ENCODE measurements at places on chromosomes 6 and 20.
A peak's percentile ranks its signal among the peaks of the same experiment; 100 is the strongest.

DNA sequence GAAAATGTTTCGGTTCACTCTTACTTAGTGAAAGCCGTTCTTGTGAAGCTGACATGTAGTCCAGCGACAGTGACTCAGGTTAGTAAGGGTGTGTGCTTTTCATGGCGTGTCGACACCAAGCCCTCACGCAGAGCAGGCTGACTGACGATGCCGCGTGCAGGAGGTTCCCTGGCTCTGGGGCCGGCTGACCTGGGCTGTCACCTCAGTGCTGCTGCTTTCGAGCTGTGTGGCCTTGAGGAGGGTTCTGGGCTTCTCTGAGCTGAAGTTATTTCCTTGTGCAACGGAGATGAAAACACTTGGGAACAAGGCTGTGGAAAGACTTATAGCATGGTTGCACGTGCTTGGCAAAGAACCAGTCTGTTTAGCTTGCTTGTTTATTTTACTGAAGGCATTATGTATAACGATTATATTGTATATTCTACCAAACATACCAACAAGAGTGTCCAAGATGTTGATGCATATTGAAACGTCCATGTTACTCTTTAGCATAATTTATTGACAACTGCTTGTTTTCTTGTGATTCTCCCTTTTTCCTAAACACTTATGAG is 59.2 kb downstream of the PHACTR3 start:
- no peak for DNase-seq

DNA sequence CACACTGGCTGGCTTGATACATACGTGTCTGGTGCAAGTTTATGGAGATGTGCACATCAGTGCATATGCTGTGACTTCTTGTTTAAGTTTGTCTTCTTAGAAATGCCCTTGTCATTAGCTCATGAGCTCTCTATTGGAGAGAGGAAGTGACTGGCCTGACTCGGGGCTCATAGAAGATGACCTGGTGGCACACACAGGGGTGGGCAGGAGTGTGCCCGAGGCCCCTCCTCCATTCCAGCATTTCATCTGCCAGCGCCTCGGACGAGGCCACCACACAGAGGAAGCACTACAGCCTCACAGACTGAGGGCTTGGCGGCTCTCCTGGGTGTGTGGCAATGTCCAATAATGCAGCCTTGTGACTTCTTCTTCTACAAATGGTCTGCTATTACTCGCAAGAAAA is 109.7 kb downstream of the FAM120B start:
- DNase-seq = no peak

GRCh38 chr6:134314006-134314821 is 3.7 kb downstream of the SGK1 start:
- no peak for DNase-seq

DNA sequence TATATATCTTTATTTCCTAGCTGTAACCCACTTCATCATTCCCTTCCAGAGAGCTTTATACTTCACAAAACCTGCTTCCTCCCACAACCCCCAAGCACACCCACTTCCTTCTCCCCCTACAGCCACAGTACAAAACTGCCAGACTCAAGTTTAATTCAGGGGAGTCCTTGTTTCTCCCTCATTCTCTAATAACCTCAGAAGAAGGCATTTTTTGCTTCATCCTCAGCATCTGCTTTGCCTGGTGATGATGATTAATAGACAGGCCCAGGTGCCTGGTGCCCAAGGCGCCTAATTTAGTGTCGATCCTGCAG is 414.3 kb downstream of the KIF16B start:
- DNase-seq = no peak

GRCh38 chr20:18847226-18847755 is 33.7 kb downstream of the SCP2D1 start:
- no peak for DNase-seq

GRCh38 chr20:11454966-11455799 is 462.5 kb upstream of the BTBD3 start:
- DNase-seq = no peak

DNA sequence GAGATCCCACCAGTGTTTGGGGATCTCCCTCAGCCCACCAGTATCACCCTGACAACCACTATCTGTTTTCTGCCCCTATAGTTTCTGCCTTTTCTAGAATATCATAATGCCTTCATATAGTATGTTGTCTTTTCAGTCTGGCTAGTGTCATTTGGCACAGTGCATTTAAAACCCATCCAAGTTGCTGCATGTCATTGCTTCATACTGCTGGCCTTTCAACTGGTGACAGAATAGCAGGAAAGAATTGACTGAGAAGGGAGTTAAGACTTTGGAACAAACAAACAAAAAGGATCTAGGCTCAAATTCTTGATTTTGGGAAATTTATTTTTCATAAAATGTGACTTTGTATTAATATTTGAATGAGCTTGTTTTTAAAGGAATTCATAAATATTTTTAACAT is 4.5 kb downstream of the LMBRD1 start:
- DNase-seq = no peak

GRCh38 chr20:1741309-1742048 is 83.9 kb upstream of the SIRPG start:
- DNase-seq = peak; percentile 6

DNA sequence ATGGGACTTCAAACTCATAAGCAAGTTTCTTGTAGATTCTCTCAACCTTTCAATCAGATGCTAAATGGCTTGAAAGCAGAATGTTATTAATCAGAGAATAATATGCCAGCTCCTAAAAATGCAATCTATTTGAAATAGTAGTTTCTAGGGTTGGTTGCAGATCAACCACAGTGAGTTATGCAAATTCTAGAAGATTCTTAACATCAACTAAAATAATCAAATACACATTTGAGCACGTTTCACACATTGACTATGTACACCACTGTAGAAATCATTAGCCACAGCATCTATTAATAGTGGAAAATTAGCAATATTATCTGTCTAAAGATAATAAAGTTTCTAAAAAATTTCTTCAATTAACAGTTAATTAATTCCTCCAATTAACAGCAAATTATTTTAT is 141.9 kb upstream of the GJE1 start:
- DNase-seq = no peak

GRCh38 chr6:122709922-122710512 is 69.5 kb upstream of the FABP7 start:
- DNase-seq = no peak

DNA sequence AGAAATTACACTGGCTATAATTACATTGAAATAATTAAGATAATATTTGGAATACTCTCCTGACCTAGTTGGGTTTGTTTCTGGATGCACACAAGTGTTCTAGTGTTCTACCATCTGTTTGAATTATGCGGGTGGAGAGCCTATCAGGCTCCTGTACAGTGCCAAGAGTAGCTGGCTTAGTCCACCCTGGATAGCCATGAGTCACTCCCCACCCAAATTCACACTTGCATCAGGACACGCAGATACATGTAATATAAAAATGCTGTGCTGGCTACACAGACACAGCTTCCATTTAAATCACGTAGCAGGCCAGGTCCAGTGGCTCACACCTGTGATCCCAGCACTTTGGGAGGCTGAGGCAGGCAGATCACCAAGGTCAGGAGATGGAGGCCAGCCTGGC is 686.2 kb upstream of the SLC35B3 start:
- DNase-seq = no peak

- no peak for DNase-seq
These were observed 32.8 kb downstream of the VIP start for GRCh38 chr6:152783217-152783878.

- DNase-seq = no peak
These were observed 147.7 kb downstream of the ZNF217 start for GRCh38 chr20:53445932-53446331.

DNA sequence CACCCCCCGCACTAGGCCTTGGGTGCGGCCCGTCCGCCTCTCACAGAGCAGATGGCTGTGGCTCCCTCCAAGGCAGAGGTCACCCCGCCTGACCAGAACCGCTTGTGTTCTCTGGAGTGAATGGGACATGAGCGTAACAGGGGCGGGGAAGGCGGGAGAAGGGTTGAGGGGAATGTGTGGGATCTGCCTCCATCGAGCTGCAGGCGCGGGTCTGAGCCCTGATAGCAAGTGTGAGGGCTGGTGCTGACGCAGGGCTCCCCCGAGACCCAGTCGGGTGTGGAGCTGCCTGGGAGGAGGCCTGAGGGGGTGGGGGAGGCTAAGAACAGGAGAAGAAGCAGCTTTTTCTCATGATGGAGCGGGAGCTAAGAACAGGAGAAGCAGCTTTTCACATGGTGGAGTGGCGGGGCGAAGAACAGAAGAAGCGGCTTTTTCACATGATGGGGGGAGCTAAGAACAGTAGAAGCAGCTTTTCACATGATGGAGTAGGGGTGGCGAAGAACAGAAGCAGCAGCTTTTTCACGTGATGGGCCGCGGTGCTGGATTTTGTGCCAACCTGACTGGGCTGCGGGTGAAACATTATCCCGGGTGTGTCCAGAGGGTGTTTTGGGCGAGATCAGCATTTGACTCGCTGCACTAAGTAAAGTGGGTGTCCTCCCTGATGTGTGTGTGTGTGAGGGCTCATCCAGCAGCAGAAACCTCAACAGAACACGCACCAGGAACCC is 169.3 kb downstream of the TTLL2 start:
- DNase-seq = no peak

DNA sequence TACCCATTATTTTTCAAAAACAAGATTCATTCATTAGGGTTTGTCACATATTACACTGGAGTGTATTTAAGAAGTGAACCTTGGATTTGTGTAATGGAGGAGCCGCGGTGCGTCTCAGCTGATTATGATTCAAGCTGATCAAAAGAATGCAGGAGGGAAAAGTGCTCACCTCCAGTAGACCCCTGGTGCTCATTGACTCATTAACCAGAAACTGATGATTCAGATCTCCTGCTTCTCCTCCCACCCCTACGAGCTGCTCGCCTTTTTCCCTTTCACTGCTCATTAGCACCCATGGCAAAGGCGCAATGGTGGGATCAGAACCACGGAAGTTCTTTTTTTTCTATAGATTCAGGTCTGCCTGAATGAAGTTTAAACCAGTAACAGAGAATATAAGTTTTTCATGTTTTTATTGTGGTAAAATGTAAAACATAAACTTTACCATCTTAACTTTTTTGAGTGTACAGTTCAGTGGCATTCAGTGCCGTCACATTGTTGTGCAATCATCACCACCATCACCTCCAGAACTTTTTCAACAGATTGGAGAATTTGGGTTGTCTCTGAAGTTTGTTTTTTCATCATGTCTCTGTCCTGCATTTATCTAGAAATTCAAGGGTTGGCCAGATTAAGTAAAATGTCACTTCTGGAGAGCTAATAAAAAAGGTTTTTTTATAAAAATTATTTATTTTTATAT is 101.6 kb downstream of the LINC00237 start:
- no peak for DNase-seq

DNA sequence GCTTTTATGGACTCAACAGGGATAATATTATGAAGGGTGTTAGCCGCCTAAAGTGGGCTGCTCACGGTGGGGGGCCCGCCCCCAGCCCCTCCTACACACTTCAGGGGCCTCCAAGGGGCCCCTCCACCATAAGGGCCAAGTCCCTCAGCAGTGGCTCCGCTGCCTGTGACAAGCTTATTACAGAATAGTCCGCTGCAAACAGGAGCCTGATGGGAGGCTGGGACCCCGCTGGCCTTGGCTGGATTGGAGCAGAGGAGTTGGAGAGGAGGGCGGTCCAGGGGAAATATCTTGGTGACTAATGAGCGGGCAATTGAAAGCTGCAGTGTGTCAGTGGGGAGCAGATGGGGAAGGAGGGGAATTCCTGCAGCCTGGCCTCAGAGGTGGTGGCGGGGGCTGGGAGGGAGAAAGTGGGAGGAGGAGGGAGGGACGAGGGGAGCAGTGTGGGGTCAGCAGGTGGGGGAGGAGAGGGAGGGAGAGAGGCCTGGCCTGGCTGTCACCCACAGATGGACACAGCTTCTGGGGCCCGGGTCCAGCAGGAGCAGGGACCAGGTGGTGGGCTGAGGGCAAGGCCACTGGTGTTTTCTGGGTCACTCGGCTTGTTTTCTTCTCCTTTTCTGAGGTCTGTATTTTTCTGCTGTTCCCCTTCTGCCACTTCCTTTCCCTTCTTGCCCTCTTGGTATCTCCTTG is 57.6 kb upstream of the FOXP4 start:
- DNase-seq = no peak

DNA sequence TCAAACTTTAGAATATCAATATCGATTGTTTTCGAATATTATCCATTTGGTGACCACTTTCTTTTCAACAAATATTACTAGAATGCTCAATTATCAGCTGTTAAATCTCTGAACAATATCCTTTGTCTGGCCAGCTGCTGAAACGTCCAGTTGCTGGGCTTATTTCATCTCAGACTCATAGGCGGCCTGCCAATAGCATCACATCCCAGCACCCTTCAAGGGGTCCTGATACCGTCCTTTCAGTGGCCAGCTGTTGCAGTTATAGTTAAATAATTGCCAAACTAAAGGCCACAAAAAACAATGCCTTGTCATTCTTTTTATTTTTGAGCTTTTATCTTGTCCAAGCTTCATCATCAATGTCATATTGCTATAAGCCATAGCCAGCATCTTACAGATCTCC is 1006.8 kb upstream of the MANEA start:
- no peak for DNase-seq

GRCh38 chr6:10463491-10464481 is 48.9 kb upstream of the TFAP2A start:
- DNase-seq = no peak

- no peak for DNase-seq
These were observed 427.4 kb downstream of the UTRN start for GRCh38 chr6:144712541-144712940.

GRCh38 chr6:112752791-112753190 is 405.7 kb downstream of the RFPL4B start:
- DNase-seq = no peak

DNA sequence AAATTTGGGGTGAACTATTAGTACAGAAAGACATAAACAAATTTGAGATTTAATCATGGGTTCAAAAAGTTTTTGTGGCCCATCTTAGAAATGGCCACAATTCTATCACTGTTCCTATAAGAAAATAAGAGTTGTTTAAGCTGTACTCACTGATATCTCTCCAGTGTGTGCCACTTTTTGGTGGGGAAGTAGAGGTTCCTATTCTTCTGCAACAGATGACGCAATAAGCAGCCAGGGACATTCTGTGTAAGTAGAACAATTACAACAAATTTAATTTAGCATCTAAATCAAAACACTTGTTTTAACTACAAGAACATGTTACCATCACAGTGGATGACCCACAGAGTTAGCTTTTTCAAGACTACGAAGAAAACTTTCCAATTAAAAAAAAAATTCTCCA is 9.9 kb downstream of the SERAC1 start:
- DNase-seq = no peak

GRCh38 chr20:62977613-62978560 is 25.4 kb downstream of the SLC17A9 start:
- DNase-seq = peak; percentile 88

- peak; percentile 52 for DNase-seq
These were observed 197.6 kb upstream of the SASH1 start for GRCh38 chr6:148144917-148145521.

DNA sequence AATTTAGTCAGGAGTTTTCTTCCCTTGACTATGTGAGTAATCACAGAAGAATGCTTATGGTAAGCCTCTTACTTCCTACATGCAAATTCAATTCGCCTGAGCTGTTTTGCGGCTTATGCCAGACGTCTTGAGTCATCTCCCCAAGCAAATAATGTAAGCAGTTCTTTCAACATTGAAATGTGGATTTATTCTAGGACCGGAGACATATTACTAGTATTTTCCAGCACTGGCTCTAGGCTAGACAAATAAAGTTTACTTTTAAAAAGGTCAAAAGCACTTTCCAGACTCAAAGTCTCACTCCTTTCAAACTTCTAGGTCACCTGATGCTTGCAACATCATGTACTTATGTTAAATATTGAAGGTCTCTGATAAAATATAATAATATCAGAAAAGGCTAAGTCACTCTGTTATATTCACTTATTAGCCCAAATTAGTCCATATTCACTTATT is 38.1 kb upstream of the NOX3 start:
- no peak for DNase-seq

- DNase-seq = no peak
These were observed 110.0 kb downstream of the GMDS start for GRCh38 chr6:2135401-2135800.
